Activated CD4-positive, CD25-positive, alpha-beta regulatory T cell treated with anti-CD3 and anti-CD28 coated beads, Interleukin-2, amount 50 U/mL, for 72 hours (primary cell): ENCODE measurements at places on chromosomes 3 and 15.

DNA sequence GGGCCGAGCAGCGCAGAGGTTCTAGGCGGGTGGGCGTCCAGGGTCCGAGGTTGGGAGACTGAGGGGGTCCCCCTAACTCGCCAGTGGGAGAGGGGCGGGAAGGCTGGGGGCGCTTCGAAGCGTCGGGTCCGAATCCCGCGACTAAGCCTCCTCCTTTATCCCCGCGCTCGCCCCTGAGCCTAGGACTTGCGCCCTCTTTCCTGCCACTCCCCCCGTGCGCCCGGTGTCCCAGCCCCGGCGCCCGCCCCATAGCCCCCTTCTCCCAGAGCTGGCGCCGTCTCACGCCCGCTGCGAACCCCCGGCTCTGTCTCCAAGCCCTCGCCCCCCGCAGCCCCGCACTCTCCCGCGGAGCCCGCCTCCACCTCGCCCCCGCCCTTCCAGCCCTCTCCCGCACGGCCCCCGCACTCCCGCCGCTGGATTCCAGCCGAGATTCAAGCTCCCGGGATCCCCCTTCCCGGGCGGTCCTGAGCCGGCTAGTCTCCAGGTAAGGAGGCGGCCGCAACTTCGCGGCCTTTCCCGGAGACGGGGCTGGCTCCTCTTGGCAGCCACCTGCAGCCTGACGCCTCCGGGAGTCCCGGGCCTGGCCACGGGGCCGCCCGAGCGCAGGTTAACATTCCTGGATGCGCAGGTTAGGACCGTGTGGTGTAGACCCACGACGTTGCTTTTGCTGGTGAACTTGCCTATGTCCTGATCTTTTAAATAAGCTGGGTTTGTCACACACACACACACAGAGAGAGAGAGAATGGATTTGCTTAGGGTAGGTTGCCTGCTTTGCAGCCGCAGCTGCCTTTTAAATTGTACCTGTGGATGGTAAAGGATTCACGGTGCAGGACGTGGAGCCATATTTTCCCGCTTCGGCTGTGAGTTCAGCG, 563 bp downstream of the PXYLP1 start:
- peak; percentile 45 for DNase-seq

DNA sequence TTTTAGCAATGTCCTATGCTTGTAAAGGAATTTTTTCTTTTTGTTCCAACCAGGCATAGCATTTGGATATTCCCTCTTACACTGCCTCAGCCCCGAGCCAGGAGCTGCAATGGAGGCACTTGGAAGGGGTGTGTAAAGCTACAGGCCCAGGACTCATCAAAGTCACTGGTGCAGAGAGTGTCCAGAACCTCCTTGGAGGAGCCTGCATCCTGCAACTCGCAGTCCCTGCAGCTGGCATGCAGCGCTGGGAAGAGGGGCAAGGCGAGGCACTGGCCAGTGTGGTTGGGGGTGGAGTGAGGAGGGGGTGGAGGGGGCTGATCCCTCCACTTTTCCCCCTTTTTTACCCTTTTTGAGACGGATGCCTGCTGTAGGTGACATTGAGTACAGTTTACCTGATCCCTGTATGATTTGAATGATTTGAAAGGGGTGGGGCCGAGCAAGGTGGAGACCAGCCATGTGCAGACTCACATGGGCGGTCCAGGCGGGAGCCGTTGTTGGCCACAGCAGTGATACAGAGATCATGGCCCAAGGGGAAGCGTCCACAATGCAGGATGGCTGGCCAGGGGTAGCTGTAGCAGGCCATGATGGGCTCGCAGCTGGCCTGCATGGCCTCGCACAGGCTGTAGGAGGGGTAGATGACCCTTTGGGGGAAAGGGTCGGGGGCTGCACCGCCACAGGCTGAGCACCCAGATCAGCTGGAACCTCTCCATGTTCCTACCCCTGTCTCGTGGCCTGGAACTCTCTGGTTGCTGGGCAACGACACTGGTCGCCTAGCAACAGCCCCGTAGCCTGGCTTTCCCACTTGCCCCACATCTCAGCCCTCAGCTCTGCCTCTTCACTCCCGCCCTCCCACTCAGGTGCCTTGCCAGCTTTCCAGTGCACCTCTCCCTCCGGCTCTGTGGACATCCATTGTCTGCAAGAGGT, 7.9 kb downstream of the P4HTM start:
- DNase-seq = no peak

DNA sequence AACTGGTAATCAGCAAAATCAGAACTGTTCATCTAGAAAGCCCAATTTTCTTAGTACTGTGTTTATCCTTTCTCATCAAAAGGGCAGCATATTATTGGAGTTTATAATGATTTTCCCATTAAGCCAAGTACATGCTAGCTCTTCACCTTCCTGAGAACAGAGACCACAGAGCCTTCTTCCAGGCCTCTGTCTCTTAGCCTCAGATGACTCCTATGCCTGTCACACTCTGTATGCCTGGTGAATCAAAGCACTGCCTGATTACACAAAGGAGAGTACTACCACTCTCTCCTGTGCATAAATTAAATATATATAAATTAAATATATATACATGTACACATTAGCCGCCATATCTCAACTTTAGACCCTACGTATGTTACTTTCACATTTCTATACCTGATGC, 636.1 kb downstream of the NTRK3 start:
- DNase-seq = no peak

GRCh38 chr3:2511356-2511755, 412.7 kb downstream of the CNTN4 start:
- no peak for DNase-seq

DNA sequence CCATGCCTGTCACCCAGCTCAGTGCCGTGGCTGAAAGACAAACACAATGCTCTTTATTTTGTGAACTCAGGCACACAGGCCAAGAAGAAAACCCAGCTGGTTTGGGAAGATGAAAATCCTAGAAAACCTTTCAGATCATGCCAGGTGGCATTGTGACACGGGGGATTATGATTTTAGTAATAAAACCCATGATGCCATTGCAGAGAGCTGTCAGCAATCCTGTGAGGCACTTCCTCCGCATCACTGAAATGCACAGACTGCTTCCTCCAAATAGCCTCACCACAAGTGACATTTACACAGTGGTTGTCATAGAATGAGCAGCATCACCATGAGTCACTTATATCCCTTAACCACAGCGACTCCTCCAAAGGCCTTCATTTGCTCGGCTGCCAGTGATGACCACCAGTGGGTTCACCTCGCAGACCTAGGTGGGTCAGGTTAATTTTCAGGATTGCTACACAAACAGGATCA, 22.7 kb downstream of the ABHD6 start:
- no peak for DNase-seq

- DNase-seq = no peak
Measured at GRCh38 chr15:46344115-46344724, 709.4 kb downstream of the SQOR start.
